Activated T-helper 1 cell treated with anti-CD3 and anti-CD28 coated beads, Interleukin-12 subunit alpha, Interleukin-12 subunit beta, Interleukin-2, Interleukin-4 antibody, amounts not matched to agents 30 ng/mL and 10 ng/mL and 1 ng/mL, durations not matched to agents 14 hours and 24 hours and 36 hours (primary cell): ENCODE measurements at places on chromosomes 3 and 15.

GRCh38 chr15:44298878-44299277, 10.4 kb downstream of the GOLM2 start:
- H3K4me3 ChIP-seq = no peak overlapping the region
- no peak for DNase-seq
- peaks cover 14% of the 10 kb centered on the region for H3K36me3 ChIP-seq
- H3K4me1 ChIP-seq = peaks cover 37% of the 10 kb centered on the region
- no peaks in the 10 kb centered on the region for H3K27me3 ChIP-seq
- no peak overlapping the region for H3K27ac ChIP-seq

GRCh38 chr15:65101411-65101890, 13.5 kb downstream of the UBAP1L start:
- peak; percentile 22 for DNase-seq
- H3K36me3 ChIP-seq = peaks cover 20% of the 10 kb centered on the region
- peak overlapping the region; percentile 52 for H3K27ac ChIP-seq

DNA sequence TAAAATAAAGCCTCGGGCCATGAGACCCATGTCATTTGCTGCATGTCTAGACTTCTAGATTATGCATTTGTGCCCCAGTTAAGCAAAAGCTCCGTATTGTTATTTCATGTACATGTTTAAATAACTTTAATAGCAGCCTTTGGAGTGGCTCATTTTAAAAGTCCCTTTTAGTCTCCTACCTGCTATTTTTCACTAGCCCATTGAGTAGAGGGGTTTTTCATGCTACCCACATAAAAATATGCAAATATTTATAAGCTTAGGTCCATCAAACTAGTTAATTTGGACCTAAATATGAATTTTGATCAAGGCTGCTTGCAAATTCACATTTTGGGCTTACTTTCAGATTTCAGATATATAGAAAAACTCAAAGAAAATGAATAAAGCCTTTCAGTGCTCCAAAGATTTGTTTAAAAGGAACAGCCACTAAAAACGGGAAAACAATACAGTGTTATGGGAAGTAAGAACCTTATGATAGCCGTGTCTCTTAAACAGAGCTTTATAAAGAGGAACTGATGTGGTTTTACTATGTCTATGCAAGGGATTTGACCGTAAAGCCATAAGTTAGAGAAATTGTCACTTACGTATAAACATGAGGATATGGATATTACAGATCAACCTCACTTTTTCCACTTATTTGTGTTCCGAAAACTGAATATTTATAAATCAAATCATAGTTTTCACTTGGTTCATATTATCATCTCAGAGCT, 30.0 kb downstream of the FILIP1L start:
- H3K4me3 ChIP-seq = no peak overlapping the region
- no peak overlapping the region for H3K27ac ChIP-seq
- peaks cover 11% of the 10 kb centered on the region for H3K36me3 ChIP-seq
- H3K27me3 ChIP-seq = peaks cover 3% of the 10 kb centered on the region
- peaks cover 39% of the 10 kb centered on the region for H3K4me1 ChIP-seq

GRCh38 chr3:170555329-170555728, 30.5 kb downstream of the SLC7A14 start:
- no peak overlapping the region for H3K27ac ChIP-seq
- H3K27me3 ChIP-seq = peaks cover 23% of the 10 kb centered on the region
- no peaks in the 10 kb centered on the region for H3K36me3 ChIP-seq
- no peaks in the 10 kb centered on the region for H3K4me1 ChIP-seq

- no peaks in the 10 kb centered on the region for H3K36me3 ChIP-seq
- H3K4me1 ChIP-seq = no peaks in the 10 kb centered on the region
- DNase-seq = no peak
- H3K27ac ChIP-seq = no peak overlapping the region
- H3K4me3 ChIP-seq = no peak overlapping the region
Observed at GRCh38 chr3:195077611-195078540, 193.1 kb downstream of the XXYLT1 start.
